ENCODE measurements at places on chromosomes 3 and 15.

DNA sequence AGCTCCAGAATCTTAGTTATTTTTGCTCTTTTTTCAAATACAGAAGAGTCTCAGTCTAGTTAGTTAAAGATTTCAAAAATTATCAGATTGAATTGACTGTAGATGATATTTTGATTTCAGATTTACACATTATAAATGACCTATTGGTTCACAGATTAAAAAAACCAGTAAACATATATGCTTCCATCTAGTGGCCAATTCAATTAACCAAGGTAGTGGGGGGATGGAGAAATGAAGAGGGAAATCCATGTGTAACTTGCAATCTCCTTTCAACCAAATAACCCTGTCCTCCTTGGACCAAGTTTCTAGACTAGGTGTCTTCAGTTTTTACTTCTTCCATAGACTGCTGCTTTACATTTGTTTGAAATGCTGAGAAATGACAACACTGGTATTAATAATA is 789.8 kb downstream of the ROBO1 start:
- DNase-seq, result no peak

DNA sequence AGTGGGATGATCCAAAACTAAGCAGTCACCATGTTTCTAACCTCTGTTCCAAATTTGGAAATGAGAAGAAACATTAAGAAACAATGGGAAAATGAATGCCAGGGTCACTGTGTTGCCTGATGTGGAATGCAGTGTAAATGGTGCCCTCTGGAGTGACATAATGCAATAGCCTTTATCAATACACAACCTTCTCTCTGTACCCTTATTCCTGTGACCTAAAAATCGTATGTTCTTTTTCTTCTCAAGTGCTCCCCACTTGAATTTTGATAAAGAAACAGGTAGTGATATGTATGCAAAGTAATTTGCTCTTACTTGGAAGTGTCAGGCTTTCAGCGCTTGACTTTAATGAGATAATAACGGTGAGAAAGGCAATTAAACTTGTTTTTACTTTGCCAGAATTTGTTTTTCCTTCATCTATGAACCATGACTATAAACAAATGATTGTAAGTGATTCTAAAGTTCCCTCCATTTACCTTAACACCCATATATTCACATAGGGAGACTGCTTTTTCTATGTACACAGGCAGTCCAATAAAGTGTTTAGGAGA is 145.8 kb upstream of the THRB start:
- no peak for DNase-seq

GRCh38 chr3:194957743-194958240 is 272.1 kb downstream of the FAM43A start:
- no peak for DNase-seq

- no peak for DNase-seq
Observed at GRCh38 chr3:13581485-13582365, 32.8 kb downstream of the FBLN2 start.

GRCh38 chr3:43102773-43103480 is 3.0 kb downstream of the POMGNT2 start:
- DNase-seq, result no peak

DNA sequence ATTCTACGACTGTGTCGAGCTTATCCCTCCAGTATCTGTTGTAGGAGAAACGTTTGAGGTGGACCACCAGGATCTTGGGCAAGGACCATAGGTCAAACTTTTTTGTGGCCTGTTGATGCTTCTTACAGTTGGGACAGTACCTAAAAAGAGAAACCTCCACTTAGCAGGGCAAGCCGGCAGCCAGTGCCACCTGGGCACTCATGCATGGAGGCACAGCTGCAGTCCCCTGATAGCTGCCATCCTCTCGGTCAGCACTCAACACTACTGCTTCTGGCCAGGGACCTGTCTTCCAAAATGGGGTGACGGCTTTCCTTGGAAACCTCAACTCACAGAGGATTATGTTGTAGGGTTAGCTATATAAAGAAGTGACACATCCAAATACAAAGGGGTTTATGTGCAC is 7.0 kb upstream of the C3orf62 start:
- no peak for DNase-seq

DNA sequence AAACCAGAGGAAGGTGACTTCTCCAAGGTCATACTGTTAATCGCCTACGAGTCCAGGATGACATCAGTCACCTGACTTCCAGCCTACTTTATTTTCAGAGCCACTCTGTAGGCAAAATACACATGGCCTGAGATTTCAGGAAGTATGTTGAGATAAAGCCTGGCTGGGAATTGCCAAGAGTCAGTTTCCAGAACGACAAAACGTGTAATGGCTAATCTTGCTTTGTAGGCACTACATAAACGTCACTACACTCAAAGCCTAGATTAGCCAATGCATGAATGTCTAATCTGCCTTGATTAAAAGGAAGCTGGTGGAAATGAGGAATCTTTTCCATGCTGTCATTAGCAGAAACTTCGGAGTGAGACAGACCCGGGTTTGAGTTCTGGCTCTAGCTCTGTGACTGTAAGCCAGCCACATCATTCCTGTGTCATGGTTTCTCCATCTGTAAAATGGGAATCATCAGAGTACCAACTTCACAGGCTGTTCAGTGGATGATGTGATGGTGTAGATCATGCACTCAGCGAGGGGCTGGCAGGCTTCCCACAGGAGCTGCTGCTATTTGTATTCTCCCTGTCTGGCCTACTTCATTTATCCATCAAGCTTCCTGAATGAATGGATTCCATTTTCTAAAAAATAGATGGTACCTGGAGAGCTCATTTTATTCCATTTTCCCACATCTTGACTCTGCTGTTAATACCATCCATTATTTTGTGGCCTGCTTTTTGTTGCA is 241.9 kb downstream of the XXYLT1 start:
- DNase-seq, result no peak

DNA sequence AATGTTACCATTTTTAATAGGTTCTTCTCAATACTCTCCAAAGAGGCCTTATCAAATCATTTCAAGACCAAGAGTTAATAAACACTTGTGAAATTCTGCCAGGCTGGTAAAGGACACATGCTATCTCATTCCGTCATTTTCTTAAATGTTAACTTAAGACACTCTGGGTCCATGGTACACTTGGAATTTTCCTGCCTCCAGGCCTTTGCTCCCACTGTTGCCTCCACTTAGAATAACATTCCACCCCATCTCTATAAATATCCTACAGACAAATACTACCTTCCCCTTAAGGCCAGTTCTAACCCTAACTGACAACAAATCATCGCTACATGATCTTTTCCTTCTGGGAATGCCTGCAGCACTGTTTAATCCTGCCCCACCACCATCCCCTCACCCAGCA is 24.1 kb downstream of the MAGI1 start:
- no peak for DNase-seq

DNA sequence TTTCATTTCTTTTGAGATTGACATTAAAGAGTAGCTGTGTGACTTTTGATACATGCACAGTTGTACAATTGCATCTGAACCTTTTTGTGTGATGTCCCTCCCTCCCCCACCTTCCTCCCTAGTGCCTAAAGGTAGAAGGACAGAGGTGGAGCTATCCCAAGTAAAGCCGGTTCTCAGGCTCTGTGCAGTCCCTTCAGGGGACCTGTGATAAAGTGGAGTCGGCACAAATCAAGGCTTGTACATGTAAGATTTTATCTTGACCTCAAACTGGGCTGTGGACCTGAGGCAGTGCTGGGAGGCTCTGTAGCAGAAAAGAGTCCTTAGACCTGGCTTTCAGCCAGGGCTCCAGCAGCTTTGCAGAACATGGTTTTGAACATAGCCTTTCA is 55.5 kb upstream of the CMTM7 start:
- no peak for DNase-seq

- DNase-seq, result no peak
Observed at GRCh38 chr3:172543884-172544283, 20.7 kb upstream of the TNFSF10 start.

All from GM06990 (cell line).